ENCODE measurements at places on chromosomes 13 and 19.
A peak's percentile ranks its signal among the peaks of the same experiment; 100 is the strongest.

DNA sequence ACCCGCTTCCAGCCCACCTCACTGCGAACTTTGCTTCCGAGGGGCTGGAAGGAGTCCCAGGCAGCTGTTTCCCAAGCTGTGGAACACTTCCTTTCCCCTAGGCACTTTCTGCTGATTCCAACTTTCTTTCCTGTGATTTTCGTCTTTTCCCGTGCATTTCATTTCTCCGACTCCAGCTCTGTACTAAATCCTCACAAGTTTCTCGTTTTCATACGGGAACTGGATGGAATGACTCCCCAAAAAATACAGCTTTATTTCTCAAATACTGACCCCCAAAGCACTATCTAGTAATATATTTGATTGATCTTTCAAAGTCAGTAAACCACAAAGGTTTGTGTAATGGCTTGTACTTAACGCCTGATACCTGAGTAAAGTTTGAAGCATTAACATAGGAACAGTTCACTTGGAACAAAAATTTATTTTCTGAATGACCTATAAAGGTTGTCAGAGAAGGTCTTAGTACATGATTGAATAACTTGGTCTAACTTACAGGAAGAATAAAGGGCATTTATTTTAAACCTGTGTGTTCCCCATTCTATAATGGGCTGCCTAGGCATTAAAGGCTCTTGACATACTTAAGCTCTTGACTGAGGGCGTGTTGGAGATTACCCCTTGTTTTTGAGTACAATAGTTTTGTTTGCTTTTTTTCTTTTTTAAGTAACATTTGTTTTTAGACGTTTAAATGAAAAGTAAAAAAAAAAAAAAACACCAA lies 1.3 kb upstream of the PCDH9 start:
- H3K4me3 ChIP-seq, result peak overlapping the region; percentile 88
- 0 out of 2 replicates have a peak, but pooled peaks cover 3% of the 10 kb centered on the region for H3K4me1 ChIP-seq
- no peaks in the 10 kb centered on the region for H3K27me3 ChIP-seq
- no peak for DNase-seq
- H3K27ac ChIP-seq, result no peak overlapping the region
- no peaks in the 10 kb centered on the region for H3K36me3 ChIP-seq

DNA sequence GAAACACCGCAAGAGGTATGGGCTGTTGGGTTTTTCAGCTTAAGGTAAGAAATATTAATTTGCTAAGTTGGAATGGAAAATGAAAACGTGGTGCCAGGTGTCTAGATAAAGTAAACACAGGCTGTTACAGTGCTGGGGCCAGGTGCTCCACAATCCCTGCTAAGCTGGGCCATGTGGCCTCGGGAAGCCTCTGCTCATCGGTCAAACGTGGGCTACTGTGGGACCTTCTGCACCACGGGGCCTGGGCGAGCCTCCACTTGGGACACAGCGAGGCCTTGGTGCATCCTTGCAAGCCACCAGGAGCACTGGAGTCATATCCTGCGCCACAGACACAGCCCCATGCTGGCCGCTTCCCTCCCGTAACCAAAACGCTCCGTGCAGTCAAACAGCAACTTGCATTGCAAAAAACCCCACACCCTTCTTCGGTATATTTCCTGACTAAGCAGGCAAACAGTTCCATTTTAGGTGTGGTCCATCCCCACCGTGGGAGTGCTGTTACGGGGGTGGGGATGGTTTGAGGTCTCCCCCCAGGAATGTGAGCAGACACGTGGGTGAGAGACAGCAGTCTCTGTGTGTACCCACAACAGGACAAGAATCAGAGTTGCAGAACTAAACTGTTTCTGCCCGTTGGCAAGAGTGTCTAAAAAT lies 96.3 kb upstream of the SOX1 start:
- peaks cover 58% of the 10 kb centered on the region for H3K27me3 ChIP-seq
- no peak for DNase-seq
- H3K4me3 ChIP-seq, result no peak overlapping the region
- H3K36me3 ChIP-seq, result no peaks in the 10 kb centered on the region

DNA sequence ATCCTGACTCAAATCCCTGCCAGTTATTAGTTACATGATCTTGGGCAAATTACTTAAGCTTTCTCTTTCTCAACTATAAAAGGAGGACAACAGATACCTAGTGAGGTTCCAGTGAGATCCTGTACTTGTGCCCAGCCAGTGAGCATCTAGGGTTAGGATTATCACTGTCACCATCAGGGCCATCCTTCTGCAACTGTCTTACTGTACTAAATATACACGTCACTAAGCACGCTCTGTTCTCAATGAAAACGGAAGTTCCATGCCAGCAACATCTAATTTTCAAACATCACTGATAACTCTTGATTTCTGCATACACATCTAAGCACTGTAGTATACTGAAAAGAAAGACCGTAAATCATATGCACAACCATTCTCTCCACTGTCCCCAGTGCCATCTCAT lies 70.0 kb downstream of the FOXO1 start:
- no peak overlapping the region for H3K27ac ChIP-seq
- H3K36me3 ChIP-seq, result no peaks in the 10 kb centered on the region
- DNase-seq, result no peak
- no peaks in the 10 kb centered on the region for H3K27me3 ChIP-seq

GRCh38 chr19:32403291-32403995 lies 2.1 kb upstream of the DPY19L3 start:
- no peak overlapping the region for H3K4me3 ChIP-seq
- no peak overlapping the region for H3K27ac ChIP-seq
- H3K27me3 ChIP-seq, result no peaks in the 10 kb centered on the region

- no peak for DNase-seq
- H3K27ac ChIP-seq, result peak overlapping the region; percentile 99
- H3K4me3 ChIP-seq, result no peak overlapping the region
- peaks cover 7% of the 10 kb centered on the region for H3K36me3 ChIP-seq
These were observed 308.5 kb upstream of the KLF12 start for GRCh38 chr13:74442751-74443150.

DNA sequence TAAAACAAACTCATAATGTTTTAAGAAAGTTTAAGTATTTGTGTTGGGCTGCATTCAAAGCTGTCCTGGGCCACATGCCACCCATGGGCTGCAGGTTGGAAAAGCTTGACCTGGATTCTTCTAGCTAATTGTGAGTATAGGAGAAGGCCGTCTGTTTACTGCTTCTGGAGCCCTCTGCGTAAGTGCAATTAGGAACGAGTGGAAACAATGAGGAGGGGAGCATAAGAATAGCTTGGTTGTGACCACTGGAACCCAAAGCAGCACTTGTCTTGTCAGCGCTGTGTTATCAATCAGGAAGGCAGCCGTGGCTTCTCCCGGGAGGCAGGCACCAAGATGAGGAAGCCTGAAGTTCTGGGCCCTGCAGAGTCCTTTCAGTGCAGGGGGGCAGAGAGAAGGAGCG lies 110.4 kb upstream of the MBNL2 start:
- no peak for DNase-seq
- no peaks in the 10 kb centered on the region for H3K36me3 ChIP-seq
- H3K4me1 ChIP-seq, result peaks cover 22% of the 10 kb centered on the region

- peak overlapping the region; percentile 81 for H3K27ac ChIP-seq
- H3K36me3 ChIP-seq, result no peaks in the 10 kb centered on the region
- H3K4me3 ChIP-seq, result peak overlapping the region; percentile 72
These were observed 614 bp upstream of the ZSCAN5A start for GRCh38 chr19:56315077-56315828.

- no peaks in the 10 kb centered on the region for H3K4me1 ChIP-seq
- H3K27me3 ChIP-seq, result no peaks in the 10 kb centered on the region
- H3K27ac ChIP-seq, result no peak overlapping the region
- no peaks in the 10 kb centered on the region for H3K36me3 ChIP-seq
- DNase-seq, result no peak
These were observed 98.9 kb upstream of the SIAH3 start for GRCh38 chr13:45950386-45951000.
